ENCODE measurements at places on chromosomes 5 and 9.

- H3K4me3 ChIP-seq: no peak overlapping the region
- H3K36me3 ChIP-seq: no peaks in the 10 kb centered on the region
- no peaks in the 10 kb centered on the region for H3K27me3 ChIP-seq
- H3K4me1 ChIP-seq: no peaks in the 10 kb centered on the region
- DNase-seq: no peak
Measured at GRCh38 chr9:76333964-76334363, 60.3 kb downstream of the RFK start.

GRCh38 chr5:171575386-171575785, 155.9 kb downstream of the FGF18 start:
- H3K4me1 ChIP-seq: no peaks in the 10 kb centered on the region
- no peak overlapping the region for H3K27ac ChIP-seq
- DNase-seq: no peak

GRCh38 chr9:128251732-128252100, 24.1 kb downstream of the GOLGA2 start:
- H3K4me1 ChIP-seq: peaks cover 15% of the 10 kb centered on the region
- H3K36me3 ChIP-seq: no peaks in the 10 kb centered on the region
- H3K27me3 ChIP-seq: no peaks in the 10 kb centered on the region
- DNase-seq: no peak
- H3K27ac ChIP-seq: no peak overlapping the region

- H3K4me3 ChIP-seq: no peak within 1 kb of the TSS
- no peak for DNase-seq
- no peaks in the 10 kb centered on the region for H3K27me3 ChIP-seq
- H3K4me1 ChIP-seq: peaks cover 22% of the 10 kb centered on the region
- H3K27ac ChIP-seq: no peak within 1 kb of the TSS
Measured at GRCh38 chr5:33936381-33937016, at the start of gene RXFP3. Gene RXFP3 (plus strand): TSS chr5:33936386. CDS start chr5:33936741, 355 bp downstream.

- peak; percentile 47 for DNase-seq
- peaks cover 36% of the 10 kb centered on the region for H3K4me1 ChIP-seq
- H3K27ac ChIP-seq: peak overlapping the region; percentile 80
Measured at GRCh38 chr9:113622600-113623400, 159.3 kb downstream of the RGS3 start.

DNA sequence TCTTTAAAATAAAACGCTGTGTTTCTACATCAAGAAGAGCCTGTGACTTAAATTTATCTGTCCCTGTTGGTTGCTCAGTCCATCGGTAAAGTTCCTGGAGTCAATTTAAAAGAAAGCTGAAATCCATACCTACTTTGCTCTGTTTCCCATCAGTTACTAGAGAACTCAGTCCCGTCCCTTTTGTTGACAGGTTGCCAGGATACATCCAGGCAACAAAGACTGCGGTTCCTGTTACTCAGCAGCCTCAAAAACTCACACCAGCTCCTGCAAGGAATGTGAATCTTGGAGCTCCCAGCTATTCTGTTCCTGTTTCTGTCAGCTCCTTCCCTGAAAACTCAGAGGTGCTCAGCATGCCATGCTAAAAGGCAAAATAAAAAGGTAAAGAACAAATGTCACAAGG, at the start of gene ZNF474:
TSS of gene ZNF474 (plus strand) at position 241 of the 400 bp plus-strand sequence. CDS start 22,445 bp downstream, outside the sequence.
- H3K27ac ChIP-seq: no peak within 1 kb of the TSS
- H3K36me3 ChIP-seq: no peaks in the 10 kb centered on the region
- H3K4me3 ChIP-seq: no peak within 1 kb of the TSS
- H3K27me3 ChIP-seq: no peaks in the 10 kb centered on the region
- DNase-seq: peak; percentile 13

- H3K27me3 ChIP-seq: no peaks in the 10 kb centered on the region
- H3K4me3 ChIP-seq: peak overlapping the region; percentile 23
- H3K4me1 ChIP-seq: peaks cover 14% of the 10 kb centered on the region
- no peaks in the 10 kb centered on the region for H3K36me3 ChIP-seq
Measured at GRCh38 chr9:36036253-36036779, 397 bp upstream of the RECK start.

GRCh38 chr9:14400658-14400995, 86.7 kb upstream of the NFIB start:
- H3K36me3 ChIP-seq: no peaks in the 10 kb centered on the region
- DNase-seq: peak; percentile 39
- H3K4me1 ChIP-seq: no peaks in the 10 kb centered on the region
- H3K27ac ChIP-seq: no peak overlapping the region
- H3K4me3 ChIP-seq: no peak overlapping the region
- H3K27me3 ChIP-seq: no peaks in the 10 kb centered on the region

DNA sequence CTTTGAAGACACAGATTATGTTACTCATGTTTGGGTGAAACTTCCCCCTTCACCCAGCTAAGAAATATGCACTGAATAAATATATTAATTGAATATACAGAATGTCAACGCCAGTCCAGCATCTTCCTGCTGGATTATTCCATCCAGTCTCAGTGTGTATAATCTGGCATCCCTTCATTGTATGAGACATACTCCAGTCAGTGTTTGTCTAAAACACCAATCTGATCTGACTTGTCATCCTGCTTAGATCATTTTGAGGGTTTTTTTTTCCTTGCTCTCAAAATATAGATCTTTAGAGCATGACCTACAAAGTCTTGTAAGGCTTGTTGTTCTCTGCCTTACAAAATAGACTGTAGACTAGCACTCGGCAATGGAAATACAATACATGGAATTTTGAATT, 195.1 kb downstream of the SMARCA2 start:
- no peak overlapping the region for H3K27ac ChIP-seq
- H3K36me3 ChIP-seq: no peaks in the 10 kb centered on the region
- H3K4me1 ChIP-seq: no peaks in the 10 kb centered on the region
- no peaks in the 10 kb centered on the region for H3K27me3 ChIP-seq

- no peaks in the 10 kb centered on the region for H3K36me3 ChIP-seq
- no peak overlapping the region for H3K4me3 ChIP-seq
- H3K27me3 ChIP-seq: no peaks in the 10 kb centered on the region
- no peak overlapping the region for H3K27ac ChIP-seq
Measured at GRCh38 chr9:74078647-74079046, 418.5 kb upstream of the RORB start.

DNA sequence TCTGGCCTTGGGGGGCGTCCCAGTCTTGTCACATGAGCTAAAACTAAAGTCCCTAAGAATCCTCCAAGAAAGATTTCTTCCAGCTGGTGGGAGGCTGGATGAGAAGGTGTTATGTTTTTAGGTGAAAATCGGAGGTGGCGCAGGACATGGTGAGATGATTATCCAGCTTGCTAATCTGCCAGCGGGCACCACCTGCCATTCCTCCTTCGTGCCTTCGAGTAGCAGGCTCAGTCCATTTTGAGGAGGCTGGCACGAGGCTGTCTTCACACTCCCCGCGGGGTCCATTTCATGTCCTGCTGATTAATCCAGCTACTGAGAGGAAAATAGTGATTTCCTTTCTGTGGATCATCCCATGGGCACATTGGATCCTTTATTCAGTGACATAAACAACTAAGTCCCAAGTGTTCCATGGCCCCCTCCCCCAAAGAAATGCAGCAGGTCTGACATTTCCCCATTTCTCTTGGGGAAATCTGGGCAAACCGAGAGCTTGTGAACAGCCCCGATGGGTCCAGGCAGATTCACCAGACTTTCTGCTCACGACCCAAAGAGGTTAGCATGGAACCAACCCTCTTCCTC, 38.2 kb upstream of the EXOC3 start:
- no peak for DNase-seq
- H3K36me3 ChIP-seq: no peaks in the 10 kb centered on the region
- no peak overlapping the region for H3K4me3 ChIP-seq
- peaks cover 9% of the 10 kb centered on the region for H3K4me1 ChIP-seq
- H3K27me3 ChIP-seq: no peaks in the 10 kb centered on the region

DNA sequence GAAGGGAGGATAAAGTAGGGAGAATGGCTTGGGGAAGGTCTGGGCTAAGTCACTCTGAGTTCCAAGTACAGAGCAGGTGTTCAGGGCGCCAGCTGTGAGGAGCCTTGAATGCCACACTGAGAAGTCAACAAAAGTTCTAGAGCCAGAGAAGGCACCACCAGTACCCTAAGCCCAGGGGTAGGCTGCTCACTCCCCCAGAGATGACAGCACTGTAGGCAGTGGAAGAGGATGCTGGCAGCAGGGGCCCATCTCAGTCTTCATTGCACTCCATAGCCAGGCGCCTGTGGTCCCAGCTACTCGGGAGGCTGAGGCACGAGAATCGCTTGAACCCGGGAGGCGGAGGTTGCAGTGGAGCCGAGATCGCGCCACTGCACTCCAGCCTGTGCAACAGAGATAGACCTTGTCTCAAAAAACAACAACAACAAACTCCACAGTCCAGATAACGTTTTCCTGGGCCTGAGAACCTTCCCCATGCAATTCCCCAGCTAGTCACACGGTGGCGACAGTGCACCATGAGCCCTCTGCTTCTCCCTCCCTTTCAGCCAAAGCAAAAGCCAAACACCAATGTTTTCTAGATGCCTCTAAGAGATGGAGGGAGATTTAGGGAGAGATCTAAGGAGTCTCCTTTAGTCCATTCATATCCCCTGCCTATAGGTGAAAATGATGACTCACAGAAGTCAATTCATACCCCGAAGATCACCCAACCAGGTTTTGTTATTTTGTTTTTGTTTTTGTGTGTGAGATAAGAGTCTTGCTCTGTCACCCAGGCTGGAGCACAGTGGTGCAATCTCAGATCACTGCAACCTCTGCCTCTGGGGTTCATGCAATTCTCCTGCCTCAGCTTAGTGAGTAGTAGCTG, 19.8 kb upstream of the NSD1 start:
- peaks cover 23% of the 10 kb centered on the region for H3K4me1 ChIP-seq
- DNase-seq: peak; percentile 84
- H3K4me3 ChIP-seq: no peak overlapping the region
- H3K27ac ChIP-seq: peak overlapping the region; percentile 20

DNA sequence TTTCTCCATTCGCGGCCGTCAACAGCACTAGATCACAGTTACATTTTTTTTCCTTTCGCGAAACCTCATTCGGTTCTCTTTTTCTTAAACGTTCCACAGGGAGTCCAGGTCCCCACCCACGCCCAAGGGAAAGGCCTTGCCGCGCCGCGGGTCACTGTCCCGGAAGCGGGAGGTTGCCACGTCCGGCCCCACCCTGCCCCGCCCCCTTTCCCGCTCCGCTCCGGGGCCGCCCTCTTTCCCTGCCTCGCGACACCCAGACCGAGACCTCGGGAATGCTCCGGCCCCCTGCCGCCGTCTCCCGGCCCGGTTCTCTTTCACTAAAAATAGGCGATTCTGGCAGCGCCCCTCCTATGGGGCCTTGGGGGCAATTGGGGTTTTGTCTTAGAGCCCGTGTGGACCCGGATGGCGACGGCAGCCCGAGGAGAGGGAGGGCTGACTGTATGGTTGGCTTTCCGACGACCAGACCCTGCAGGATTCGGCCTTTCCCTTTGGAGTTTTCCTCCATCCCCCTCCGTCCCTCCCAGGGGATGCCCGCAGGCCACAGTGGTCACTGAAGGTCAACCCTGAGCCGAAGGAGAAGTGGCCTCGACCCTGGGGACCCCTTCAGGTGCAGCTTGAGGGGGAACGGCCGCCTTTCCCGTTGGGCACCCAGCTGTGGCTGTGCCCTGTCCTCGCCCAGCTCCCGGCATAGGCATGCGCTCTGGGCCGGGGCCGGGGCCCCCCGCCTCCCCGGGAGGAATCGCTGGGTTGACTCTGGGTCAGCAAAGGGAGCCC, 2.8 kb upstream of the RACK1 start:
- peak overlapping the region; percentile 63 for H3K4me3 ChIP-seq
- H3K36me3 ChIP-seq: peaks cover 4% of the 10 kb centered on the region
- peak overlapping the region; percentile 94 for H3K27ac ChIP-seq
- DNase-seq: peak; percentile 90

- no peak for DNase-seq
- H3K4me3 ChIP-seq: no peak overlapping the region
- peaks cover 8% of the 10 kb centered on the region for H3K4me1 ChIP-seq
- no peaks in the 10 kb centered on the region for H3K36me3 ChIP-seq
Measured at GRCh38 chr5:180486636-180487149, 7.5 kb upstream of the CNOT6 start.

- H3K27ac ChIP-seq: no peak overlapping the region
- no peak overlapping the region for H3K4me3 ChIP-seq
- H3K36me3 ChIP-seq: no peaks in the 10 kb centered on the region
- no peak for DNase-seq
Measured at GRCh38 chr9:105466898-105467455, 19.1 kb downstream of the FSD1L start.

GRCh38 chr9:72292874-72293607, 72.0 kb downstream of the ZFAND5 start:
- H3K4me3 ChIP-seq: no peak overlapping the region
- H3K27ac ChIP-seq: peak overlapping the region; percentile 19
- H3K4me1 ChIP-seq: peaks cover 31% of the 10 kb centered on the region
- DNase-seq: peak; percentile 16

DNA sequence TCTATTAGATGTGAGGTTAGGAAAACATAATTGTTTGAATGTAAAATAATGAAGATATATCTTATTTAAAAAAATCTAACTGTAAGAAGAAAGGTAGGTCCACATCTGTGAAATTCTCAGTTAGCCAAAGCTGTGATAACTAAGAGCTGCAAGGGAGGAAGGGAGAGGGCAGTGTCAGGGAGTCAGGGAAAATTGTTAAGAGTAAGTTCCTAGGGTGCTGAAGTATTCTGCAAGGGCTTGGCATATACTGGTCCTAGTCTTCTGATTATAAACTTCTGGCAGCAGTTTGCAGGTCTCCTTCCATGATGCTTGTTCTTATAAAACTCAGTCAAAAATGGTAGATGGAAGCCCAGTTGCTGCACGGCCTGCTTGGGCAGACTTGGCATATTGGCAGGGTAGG, 233.2 kb downstream of the NMUR2 start:
- H3K27ac ChIP-seq: no peak overlapping the region
- H3K27me3 ChIP-seq: no peaks in the 10 kb centered on the region
- no peak for DNase-seq

DNA sequence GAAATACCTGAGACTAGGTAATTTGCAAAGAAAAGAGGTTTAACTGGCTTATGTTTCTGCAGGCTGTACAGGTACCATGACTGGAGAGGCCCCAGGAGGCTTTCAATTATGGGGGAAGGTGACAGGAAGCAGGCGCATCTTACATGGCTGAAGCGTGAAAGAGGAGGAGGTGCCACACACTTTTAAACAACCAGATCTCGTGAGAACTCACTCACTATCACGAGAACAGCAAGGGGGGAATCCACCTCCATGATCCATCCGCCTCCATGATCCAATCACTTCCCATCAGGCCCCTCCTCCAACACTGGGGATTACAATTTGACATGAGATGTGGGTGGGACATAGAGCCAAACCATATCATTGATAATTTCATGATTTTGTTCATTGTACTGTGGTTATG, 2.5 kb upstream of the MED27 start:
- no peak for DNase-seq
- H3K36me3 ChIP-seq: no peaks in the 10 kb centered on the region
- H3K4me3 ChIP-seq: no peak overlapping the region
- H3K27ac ChIP-seq: no peak overlapping the region

Measured in body of pancreas (tissue), 4 donors.